ENCODE measurements at places on chromosomes 11 and 22.
A peak's percentile ranks its signal among the peaks of the same experiment; 100 is the strongest.

DNA sequence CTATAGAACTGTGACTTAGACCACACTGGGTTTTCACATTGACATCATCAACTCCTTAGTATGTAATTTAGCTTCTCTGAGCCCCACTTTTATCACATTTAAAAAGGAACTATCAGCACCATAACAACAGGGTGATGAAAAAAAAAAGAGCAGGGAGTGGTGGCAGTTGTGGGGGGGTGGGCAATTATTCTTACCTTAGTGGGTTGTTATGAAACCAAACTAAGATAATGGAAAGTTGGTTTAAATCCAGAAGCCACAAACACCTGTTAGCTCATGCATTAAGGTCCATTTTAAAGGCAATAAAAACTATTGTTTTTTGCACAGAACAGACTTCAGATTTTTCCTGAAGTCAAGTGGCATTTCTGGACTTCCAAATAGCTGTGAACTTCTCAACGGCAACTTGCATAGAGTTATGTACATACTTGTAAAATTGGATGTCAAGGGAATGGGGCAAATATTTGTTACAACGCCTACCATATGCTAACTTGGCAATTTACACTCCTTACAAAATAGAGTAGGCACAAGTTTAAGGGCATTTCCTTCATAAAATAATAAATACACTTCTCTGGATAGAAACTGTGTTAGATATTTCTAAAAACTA, 793.6 kb downstream of the DLG2 start:
- DNase-seq: no peak

DNA sequence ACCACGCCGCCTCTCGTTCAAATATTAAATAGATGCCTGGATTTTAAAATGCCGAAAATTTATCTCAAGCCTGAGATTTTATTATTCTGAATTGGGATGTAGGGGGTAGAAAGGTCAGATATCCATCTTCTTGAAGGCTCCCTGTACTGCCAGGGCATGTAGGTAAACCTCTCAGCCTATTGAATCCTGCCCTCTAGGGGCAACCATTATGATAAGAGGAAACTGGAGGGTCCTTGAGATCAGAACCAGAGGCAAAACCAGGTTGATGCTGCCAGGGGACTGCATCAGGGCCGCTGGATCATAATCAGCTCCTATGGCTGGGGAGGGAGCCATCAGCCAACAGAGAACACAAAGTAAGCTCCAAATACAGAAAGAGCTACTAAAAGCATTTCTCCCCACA, 92.4 kb downstream of the KCNC1 start:
- no peak for DNase-seq

GRCh38 chr11:13596611-13597326, 71.7 kb upstream of the FAR1 start:
- DNase-seq: no peak

DNA sequence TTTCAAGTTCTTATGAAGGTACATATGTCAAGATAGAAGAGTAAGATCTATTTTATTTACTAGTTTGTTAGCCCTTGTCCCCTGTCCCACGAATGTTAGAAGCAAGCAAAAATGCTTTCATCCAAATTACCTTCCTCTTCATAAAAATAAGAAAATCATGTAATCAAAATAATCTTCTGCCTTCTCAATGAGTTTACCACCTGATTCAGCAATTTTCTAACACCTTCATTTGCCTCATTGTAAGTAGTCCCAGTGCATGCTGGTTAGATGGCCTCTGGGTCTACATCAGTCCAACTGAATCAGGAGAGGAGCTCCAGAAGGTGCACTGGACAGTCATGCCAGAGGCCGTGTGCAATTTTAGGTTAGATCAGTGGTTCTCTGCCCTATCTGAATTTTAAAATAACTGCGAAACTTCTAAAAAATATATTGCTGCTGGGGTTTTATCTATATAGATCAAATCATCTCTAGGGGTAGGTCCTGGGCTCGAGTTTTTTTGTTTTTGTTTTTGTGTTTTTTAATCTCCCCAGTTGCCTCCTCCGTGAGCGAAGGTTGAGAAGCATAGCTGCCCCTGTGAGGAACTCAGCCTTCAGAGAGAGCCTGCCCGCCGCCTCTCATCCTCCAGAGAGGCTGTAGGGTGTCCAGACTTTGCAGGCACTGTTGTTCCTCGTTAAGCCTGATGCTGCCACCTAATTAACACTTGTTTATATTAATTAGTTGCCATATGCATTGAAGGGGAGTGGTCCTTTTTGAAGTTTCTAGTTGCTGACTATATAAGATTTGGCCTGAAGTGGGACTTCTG, 32.2 kb downstream of the C22orf31 start:
- DNase-seq: no peak

DNA sequence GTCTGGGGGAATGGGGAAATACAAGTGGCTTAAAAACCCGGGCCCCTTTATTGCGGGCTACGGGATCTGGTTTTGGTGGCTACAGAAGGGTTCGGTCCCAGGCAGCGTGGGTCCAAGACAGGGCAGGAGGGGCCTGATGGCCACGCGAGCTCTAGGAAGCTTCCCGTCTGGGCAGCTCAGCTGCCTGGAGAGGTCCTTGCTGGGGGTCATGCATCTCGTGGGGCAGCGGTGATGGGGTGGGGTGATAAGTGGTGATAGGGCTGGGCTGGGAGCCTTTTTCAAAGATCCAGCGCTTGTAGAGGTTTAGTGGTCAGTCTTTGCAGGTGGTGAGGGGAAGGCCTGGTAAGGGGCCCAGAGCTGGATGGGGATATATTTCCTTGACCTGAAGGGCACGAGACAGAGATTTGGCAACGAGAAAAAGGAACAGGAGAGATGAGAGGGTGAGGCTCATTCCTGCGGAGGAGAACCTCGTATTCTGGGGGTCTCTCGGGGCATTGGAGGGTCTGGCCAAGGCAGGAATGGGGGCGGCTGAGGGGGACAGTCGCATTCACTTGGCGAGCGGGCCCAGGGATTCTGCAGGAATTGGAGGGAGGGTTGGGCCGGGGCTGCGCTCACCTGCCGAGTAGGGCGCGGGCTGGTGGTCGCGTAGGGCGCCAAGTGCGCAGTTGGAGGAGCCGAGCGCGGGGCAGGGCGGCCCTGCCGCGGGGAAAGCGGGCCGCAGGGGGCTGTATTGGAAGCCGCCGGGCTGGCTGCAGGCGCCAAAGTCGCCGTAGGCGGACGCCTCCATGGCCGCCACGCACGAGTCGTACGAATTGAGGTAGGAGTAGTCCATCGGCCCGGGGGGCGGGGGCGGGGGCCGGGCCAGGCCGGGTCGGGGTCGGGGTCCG, 560 bp downstream of the PHOX2A start:
- DNase-seq: no peak

GRCh38 chr11:84930863-84931262, 696.3 kb downstream of the DLG2 start:
- DNase-seq: no peak

DNA sequence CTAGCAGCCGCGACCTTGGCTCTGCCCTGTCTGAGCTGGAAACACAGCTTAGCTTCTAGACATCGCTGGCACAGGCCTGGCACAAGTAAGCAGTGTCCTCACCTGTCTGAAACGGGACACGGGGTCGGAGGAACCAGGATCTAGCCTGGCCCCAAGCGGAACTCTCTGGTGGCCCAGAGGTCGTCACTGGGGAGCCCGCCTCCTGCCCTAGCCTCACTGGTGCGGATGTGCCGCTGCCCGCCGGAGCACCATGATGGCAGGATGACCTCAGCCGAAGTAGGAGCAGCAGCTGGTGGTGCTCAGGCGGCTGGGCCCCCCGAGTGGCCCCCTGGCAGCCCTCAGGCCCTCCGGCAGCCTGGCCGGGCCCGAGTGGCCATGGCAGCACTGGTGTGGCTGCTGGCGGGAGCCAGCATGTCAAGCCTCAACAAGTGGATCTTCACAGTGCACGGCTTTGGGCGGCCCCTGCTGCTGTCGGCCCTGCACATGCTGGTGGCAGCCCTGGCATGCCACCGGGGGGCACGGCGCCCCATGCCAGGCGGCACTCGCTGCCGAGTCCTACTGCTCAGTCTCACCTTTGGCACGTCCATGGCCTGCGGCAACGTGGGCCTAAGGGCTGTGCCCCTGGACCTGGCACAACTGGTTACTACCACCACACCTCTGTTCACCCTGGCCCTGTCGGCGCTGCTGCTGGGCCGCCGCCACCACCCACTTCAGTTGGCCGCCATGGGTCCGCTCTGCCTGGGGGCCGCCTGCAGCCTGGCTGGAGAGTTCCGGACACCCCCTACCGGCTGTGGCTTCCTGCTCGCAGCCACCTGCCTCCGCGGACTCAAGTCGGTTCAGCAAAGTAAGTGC, 871 bp downstream of the SLC35E4 start:
- peak; percentile 20 for DNase-seq

DNA sequence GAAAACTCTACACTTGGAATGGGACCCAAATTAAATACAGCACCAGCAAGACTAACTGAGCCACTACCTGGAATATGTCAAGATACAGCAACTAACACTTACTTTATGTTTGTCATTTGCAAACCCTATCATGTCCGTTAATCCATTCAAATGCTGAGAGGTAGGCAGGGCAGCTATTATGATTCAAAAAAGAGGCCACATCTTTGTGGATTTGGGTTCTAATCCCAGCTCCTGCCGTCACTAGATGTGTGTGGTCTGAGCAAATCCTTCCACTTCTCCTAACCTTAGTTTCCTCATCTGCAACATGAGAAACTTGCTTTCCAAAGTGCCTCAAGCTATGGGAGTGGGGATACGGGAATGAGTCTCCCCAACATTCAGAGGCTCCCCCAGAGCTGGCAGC, 24.2 kb downstream of the FLI1 start:
- no peak for DNase-seq
